ENCODE measurements at places on chromosomes 7 and 10.

GRCh38 chr7:13850185-13850752 lies 139.2 kb downstream of the ETV1 start:
- DNase-seq = peak; percentile 49

GRCh38 chr10:10146604-10147003 lies 871.1 kb upstream of the CELF2 start:
- DNase-seq = no peak

GRCh38 chr10:132368881-132369635 lies 27.9 kb upstream of the PWWP2B start:
- no peak for DNase-seq

DNA sequence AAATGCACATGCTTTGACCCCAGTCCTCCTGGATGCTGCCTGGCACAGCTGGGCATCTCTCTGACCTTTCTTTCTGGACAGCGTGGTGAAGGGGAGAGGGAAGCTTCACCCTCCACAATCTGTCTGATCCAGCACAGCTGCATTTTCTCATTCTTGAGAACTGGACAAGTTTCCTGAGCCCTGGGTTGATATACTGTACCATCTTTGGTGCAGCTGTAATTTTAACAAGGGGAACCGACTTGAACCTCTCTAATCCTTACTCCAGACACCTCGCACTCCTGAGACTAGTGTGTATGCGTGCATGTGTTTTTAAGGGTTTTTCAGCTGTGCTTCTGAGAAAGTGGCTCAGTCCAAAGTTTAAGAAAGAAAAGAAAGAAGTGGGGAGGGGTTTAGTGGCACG lies 655.7 kb downstream of the INHBA start:
- no peak for DNase-seq

DNA sequence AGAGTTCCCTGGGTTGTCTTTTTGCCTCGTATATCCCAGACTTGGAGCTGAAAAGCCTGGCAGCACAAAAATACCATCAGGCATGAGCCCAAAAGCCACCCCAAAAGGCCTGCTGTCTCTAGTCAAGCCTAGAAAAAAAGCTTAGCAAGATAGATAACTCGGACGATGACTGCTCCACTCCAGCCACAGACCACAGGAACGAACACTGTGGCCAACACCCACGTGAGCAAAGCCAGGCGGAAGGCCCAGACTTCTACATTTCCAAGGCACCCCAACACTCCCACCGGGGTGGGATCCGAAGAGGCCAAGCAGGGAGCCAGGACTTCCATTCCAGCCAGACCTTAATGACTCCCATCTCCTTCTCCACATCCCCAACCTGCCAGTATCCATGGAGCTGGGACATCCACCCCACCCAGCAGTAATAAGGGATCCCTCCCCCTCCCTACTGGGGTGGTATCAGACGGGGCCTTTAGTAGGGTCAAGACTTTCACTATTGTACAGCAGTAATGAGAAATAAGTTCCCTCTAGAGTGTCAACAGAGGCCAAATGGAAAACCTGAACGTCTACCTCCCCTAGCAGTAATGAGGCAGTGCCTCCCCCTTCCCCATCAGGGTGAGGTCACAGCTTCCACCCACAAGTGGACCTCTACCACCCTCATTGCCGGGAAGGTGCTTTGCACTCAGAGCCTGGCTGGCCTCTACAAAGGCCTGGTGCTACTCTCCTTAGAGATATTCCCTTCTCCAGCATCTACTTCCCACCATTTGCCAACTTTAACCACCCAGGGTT lies 23.0 kb downstream of the PRLHR start:
- no peak for DNase-seq

DNA sequence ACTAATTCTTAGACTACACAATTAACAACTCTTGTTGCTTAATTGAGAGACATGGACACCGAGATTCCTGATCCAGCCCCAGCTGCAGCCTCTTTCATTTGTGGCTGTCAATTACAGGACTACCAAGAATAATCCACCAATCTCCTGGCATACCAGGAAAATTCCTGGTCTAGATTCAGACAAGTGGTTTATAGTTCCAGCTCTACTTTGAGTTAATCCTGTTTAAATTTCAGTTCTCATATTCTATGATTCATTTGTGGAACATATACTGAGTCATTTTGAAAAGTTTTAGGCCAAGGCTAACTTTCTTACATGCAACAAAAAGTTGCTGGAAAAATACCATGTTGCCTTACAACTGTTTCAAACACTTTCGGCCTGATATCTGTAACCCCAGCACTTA lies 253.5 kb downstream of the MAGI2 start:
- no peak for DNase-seq

GRCh38 chr7:27554826-27555225 lies 107.9 kb downstream of the HIBADH start:
- DNase-seq = no peak

DNA sequence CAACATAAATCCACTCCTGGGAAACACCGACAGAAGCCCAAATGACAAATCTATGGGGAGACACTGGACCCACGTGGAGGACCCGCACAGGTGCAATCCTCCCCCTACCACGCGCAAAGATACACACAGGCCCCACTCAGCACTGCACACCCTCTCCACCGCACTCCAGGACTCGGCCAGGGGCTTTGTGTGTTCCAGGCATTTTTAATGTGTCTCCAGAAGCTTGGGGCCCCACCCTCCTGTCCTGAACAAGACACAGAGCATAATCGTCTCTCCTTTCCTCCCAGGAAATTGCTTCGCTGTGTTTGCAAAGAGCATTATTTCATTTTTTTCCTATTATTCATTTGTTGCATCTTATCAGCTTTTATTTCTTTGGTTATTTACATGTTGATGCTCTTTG lies 82.8 kb downstream of the GLI3 start:
- no peak for DNase-seq

GRCh38 chr10:27618906-27619305 lies 114.8 kb downstream of the RAB18 start:
- no peak for DNase-seq

GRCh38 chr10:79224263-79224949 lies 122.9 kb upstream of the PPIF start:
- DNase-seq = no peak

- DNase-seq = no peak
These were observed 81.6 kb upstream of the PRR15 start for GRCh38 chr7:29482056-29482455.

- no peak for DNase-seq
These were observed 11.3 kb downstream of the CHCHD3 start for GRCh38 chr7:133070562-133070961.

GRCh38 chr7:35727571-35727970 lies 32.6 kb upstream of the HERPUD2 start:
- DNase-seq = peak; percentile 13

- DNase-seq = no peak
These were observed 2.7 kb upstream of the NRG3 start for GRCh38 chr10:81872206-81872862.

DNA sequence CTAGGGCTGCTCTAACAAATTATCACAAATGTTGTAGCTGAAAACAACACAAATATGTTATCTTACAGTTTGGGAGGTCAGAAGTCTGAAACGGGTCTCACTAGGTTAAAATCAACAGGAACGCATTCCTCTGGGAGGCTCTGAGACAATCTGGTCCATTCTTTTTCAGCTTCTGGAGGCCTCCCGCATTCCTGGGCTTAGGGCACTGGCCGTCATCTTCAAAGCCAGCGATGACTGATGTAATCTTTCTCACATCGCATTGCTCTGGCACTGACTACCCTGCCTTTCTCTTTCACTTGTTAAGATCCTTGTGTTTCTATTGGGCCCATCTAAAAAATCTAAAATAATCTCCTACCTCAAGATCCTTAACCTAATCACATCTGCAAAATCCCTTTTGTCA lies 1071.5 kb upstream of the C7orf33 start:
- no peak for DNase-seq

All from CD4-positive, alpha-beta T cell treated with Interleukin-6 for 4 hours (primary cell).